Activated naive CD8-positive, alpha-beta T cell treated with anti-CD3 and anti-CD28 coated beads for 36 hours (primary cell): ENCODE measurements at places on chromosomes 7 and 10. TPM values are rescaled to one million over a fixed set of nuclear protein-coding genes. Genes with fewer than 3 reads are reported as not detected.

DNA sequence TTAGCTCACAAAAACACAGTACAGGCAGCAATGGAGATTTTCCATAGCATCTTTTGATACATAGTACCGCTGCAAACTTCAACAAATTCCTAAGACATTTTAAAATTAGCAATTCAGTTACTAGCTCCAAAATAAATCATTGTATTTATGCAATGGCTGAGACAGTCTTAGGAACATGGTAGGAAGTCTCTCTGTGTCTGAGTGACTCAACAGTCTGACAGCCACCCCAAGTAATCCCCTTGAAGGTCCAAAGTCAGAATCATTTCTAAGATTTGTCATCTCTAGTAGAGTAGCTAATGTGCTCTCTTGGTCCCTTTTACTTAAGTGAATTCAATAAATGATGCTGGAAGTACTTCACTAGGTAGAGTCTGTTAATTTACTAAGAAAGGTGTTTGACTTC lies 93.8 kb upstream of the NOBOX start:
- H3K27ac ChIP-seq, result no peak overlapping the region
- no peaks in the 10 kb centered on the region for H3K27me3 ChIP-seq
- no peak for DNase-seq
- no peaks in the 10 kb centered on the region for H3K4me1 ChIP-seq
- no peak overlapping the region for H3K4me3 ChIP-seq
- H3K36me3 ChIP-seq, result peaks cover 5% of the 10 kb centered on the region

IFIT1 gene
- 7.2 TPM for total RNA-seq

DNA sequence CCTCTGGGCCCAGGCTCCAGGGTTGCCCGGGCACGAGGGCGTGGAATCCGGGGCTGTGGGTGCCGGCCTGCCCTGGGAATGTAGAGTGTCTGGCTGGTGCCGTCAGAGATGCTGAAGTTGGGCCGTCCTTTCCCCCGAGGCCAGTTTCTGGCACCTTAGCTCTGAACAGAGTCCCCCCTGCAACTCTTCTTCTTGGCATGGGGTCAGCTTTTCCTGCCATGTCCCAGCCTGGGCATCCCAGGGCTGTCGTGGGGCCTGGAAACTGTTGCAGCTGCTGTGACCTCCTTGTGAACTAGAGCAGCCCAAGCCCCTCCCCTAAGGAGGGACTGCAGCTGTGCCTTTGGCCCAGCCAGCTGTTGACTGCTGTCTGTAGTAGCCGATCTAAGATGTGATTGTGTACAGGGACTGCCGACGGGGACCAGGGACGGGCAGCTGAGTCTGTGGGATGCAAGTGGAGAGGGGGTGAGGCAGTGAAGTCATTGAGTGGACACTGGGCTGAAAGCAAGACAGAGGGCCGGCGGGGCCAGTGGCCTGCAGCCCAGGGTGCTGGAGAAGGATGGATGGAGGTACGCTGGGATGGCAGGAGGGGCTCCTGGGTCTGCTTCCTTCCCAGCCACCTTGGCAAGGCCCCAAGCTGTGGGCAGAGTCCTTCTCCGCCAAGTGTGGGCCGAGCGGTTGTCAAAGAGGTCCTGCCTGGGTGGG lies 35.8 kb downstream of the GBX1 start:
- no peak overlapping the region for H3K4me3 ChIP-seq
- H3K27me3 ChIP-seq, result no peaks in the 10 kb centered on the region
- DNase-seq, result no peak
- H3K4me1 ChIP-seq, result no peaks in the 10 kb centered on the region
- peaks cover 2% of the 10 kb centered on the region for H3K36me3 ChIP-seq

- H3K36me3 ChIP-seq, result no peaks in the 10 kb centered on the region
- H3K4me1 ChIP-seq, result peaks cover 4% of the 10 kb centered on the region
- H3K4me3 ChIP-seq, result no peak overlapping the region
- H3K27ac ChIP-seq, result no peak overlapping the region
- no peak for DNase-seq
These were observed 65.8 kb downstream of the DIP2C start for GRCh38 chr10:623477-624311.

JCAD gene
- 0.02 TPM for total RNA-seq

GPR15LG gene
- total RNA-seq, result not detected

AS3MT gene
- 1.2 TPM for total RNA-seq
